ENCODE measurements at places on chromosomes 7 and 10.

DNA sequence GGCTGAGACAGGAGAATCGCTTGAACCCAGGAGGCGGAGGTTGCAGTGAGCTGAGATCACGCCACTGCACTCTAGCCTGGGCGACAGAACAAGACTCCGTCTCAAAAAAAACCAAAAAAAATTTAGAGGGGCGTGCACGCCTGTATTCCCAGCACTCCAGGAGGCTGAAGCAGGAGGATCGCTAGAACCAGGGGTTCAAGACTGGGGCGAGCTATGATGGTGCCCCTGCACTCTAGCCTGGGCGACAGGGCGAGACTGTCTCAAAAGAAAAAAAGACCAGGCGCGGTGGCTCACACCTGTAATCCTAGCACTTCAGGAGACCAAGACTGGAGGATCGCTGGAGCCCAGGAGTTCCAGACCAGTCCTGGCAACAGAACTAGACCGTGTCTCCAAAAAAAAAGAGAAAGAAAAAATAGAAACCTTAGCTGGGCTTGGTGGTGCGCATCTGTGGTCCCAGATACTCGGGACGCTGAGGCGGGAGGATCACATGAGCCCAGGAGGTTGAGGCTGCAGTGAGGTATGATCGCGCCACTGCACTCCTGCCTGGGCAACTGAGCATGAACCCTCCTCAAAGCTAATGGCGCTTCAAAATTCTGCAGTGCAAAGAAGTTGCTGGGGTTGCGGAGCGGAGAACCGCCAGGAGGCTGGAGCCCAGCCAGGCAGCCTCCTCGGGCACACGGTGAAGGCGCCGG lies 382 bp upstream of the MBLAC1 start:
- no peak for DNase-seq

- no peak for DNase-seq
These were observed 125.0 kb upstream of the FOXK1 start for GRCh38 chr7:4556868-4557793.

DNA sequence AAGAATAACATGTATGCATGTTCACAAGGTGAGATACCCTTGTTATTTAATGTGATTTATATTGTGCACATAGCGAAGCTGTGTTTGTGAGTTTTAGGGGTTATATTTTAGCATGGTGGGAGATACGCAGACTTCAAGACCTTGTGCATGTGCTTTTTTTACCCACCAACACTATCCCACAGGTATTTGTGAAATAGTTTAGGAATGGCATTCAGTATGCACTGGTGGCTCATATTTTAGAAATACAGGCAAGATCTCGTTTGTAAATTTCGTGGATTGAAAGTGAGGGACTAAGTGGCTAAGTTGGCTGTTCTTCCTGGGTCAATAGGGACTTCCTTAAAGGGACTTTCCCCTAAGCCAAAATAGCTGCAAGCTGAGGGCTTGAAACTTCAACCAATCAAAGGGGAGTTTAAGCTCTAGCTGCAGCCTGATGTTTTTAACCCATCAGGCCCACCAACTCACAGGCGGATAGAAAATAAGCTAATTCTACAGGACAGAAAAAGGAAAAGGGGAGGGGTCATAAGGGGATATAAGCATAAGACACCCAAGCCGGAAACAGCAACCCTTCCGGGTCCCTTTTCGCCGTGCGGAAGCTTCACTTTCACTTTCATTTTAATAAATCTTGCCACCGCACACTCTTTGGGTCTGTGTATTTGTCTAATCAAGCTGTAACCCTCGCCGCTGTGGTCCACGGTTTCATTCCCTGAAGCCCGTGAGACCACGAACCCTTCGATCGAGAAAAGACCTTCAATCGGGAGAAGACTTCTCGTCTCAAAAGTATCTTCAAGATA lies 291.0 kb downstream of the GPR158 start:
- no peak for DNase-seq

GRCh38 chr7:35721288-35721687 lies 26.4 kb upstream of the HERPUD2 start:
- no peak for DNase-seq

DNA sequence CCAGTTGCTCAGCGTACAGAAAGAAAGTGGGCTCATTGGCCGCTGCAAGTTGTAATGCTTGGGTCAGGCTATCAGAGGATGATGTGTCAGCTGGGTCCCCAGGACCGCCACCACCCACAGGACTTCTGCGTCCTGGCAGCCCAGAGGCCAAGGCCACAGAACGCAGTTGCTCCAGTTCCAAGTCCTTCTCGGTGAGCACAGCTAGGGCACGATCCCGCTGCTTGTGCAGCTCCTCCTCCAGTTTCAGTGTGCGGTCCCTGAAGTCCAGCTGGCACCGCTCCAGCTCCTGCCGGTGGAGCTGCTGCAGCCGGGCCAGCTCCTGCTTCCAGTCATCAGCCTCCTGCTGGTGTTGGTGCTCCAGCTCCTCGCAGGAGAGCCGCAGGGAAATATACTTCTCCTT lies 3.0 kb downstream of the GCC1 start:
- no peak for DNase-seq

GRCh38 chr10:68231817-68232251 lies at the start of gene ATOH7:
Gene ATOH7 (minus strand): TSS chr10:68232113. CDS start chr10:68231677, 436 bp downstream.
- DNase-seq, result no peak

- DNase-seq, result no peak
These were observed 146.0 kb downstream of the MYOF start for GRCh38 chr10:93336110-93336509.
